NCI-H1930 (cell line): ENCODE measurements at places on chromosomes 13 and 19.
A peak's percentile ranks its signal among the peaks of the same experiment; 100 is the strongest.

DNA sequence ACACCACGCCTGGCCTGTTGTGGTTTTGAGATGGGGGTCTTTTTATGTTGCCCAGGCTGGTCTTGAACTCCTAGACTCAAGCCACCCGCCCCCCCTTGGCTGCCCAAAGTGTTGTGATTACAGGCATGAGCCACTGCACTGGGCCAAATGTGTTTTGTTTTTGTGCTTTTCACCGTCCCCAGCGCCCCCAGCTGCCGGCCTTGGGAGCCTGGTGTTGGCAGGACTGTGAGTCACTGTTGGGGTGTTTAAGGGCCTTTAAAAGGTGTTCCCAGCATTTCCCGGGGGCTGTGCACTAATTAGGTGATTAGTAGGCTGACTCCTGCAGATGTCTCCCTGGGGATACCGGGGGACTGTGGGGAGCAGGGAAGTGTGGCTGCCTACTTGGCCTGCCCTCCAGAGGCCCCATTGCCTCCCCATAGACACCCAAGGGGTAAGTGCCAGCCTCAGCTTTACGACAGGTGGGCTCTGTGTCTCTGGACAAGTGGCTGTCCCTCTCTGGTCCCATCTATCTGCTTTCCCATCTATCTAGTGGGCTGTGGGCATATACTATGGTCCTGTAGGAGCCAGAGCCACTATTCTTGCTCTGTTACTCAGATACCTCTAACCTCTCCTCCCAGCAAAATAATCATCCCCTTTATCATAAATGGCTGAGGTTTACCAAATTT, 11.8 kb upstream of the TLE5 start:
- no peak for DNase-seq

- DNase-seq, result no peak
Measured at GRCh38 chr13:96850538-96851145, 143.6 kb downstream of the OXGR1 start.

GRCh38 chr13:97559981-97560380, 126.0 kb downstream of the RAP2A start:
- no peak for DNase-seq

GRCh38 chr19:54795758-54796157, 7.7 kb upstream of the KIR2DL4 start:
- no peak for DNase-seq

DNA sequence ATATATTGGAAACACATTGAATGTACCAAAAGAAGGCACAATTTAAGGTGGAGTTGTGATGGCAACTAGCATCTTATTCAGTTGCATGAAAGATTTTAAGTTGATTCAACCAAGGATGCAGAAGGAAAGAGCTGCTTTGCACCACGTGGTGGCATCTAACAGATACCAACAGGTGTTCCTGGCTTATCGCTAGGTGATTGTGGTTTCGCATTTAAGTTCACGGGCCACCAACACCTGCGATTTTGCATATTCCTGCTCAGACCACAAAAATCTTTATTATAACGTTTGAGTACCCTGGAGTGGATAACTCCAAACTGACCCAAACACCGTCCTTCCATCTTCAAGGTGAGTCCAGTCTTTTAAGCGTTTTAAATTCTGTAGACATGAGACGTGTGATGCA, 45.3 kb downstream of the RGCC start:
- DNase-seq, result no peak

DNA sequence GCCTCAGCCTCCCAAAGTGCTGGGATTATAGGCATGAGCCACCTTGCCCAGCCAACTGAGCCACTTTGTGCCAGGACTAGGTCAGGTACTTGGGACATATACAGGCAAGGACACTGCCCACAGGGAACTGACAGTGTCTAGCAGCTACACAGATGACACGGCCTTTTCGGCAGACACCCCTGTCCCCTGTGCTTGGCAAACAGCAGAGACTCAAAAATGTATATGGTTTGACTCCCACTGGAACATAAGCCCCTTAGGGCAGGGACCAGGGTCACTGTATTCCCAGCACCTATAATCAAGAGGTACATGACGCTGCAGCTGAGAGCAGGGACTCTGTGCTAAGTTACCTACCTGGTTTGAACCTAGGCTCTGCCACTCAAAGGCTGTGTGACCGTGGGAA, 16.8 kb downstream of the ABCC4 start:
- DNase-seq, result no peak

DNA sequence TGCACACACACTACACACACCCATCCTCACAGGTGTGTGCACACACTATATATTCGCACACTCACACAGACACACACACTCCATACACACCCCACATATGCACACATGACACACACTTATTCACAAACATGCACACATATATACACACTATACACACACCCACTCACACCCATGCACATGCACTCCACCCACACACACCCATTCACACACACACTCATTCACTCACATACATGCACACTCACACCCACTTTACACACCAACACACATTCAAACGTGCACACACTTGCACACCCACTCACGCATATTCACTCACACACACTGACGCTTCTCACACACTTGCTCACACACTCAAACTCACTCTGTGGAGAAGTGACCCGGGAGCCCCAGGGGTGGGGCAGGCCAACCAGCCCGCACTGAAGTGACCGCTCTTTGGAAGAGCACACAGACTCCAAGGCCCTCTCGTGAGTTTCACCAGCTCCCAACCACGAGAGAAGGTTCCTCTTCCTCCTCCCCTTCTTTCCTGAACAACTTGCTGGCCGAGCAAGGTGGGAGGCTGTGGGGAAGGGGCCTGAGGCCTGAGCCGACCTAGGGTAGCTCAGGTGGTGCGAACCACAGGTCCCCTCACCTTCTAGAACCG, 86.1 kb upstream of the TM9SF2 start:
- no peak for DNase-seq

GRCh38 chr13:63438951-63439350, 2023.3 kb upstream of the PCDH20 start:
- DNase-seq, result no peak

- no peak for DNase-seq
Measured at GRCh38 chr13:47114030-47114429, 217.2 kb upstream of the HTR2A start.

- no peak for DNase-seq
Measured at GRCh38 chr13:72505376-72505775, 222.1 kb downstream of the MZT1 start.

GRCh38 chr13:38348861-38349389, 726 bp upstream of the UFM1 start:
- no peak for DNase-seq

- DNase-seq, result no peak
Measured at GRCh38 chr13:30593001-30593400, 24.7 kb upstream of the USPL1 start.

GRCh38 chr13:70424428-70424827, 316.2 kb upstream of the KLHL1 start:
- no peak for DNase-seq

DNA sequence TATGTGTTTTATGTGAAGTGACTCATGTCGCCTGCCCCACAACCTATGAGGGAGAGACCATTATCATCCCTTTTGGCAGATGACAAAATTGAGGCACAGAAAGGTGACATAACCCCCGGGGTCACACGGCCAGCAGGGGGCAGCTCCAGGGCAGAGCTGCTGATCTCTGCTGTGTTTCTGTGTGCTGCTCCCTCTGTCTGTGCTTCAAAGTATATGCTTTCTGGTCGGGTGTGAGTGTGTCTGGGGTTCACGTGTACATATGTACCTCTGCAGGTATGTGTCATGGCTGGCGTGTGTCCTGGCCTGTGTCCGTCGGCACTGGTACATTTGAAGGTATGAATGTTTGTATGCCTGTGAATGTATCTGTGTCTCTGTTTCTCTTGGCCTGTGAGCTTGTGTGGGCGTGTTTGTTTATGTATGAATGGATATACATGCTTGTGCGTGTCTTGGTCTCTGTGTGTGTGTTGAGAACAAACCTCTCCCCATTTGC, 7.1 kb downstream of the LIPE start:
- DNase-seq, result peak; percentile 27

- DNase-seq, result no peak
Measured at GRCh38 chr19:28427376-28428083, 785.4 kb downstream of the UQCRFS1 start.

GRCh38 chr13:91652404-91653301, 254.2 kb downstream of the GPC5 start:
- DNase-seq, result no peak

DNA sequence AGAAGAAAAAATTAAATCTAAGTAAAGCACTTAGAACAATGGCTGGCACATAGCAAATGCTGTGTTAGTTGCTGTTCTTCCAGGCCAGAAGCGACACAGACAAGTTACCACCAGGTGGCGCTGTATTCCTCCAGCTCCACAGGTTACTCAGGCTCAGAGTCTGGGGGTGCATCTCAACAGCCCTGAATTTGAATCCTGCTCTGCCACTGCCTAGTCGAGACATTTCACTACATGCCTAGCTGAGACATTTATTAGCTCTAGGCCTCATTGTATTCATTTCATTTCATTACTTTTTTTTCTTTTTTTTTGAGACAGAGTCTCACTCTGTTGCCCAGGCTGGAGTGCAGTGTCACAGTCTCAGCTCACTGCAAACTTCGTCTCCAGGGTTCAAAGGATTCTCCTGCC, 16.4 kb upstream of the CYP2B6 start:
- peak; percentile 10 for DNase-seq

GRCh38 chr13:29582171-29582570, 13.3 kb downstream of the SLC7A1 start:
- no peak for DNase-seq

DNA sequence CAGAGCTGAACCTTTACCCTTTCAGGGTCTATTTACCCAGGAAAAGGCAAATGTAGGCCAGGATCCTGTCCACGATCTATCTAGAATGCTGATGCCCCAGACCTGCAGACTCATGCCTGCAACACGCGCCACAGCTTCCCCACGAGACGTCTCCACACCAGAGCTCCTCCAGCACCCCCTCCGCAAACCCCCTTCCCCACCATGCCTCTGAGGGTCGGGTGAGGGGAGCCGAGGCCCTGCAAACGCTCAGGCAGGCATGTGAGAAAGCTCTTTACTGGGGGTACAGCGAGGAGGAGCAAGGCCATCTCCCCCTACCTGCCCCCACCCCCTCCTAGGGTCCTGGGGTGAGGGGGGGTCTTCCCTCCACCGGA, 8.9 kb downstream of the DYRK1B start:
- no peak for DNase-seq

DNA sequence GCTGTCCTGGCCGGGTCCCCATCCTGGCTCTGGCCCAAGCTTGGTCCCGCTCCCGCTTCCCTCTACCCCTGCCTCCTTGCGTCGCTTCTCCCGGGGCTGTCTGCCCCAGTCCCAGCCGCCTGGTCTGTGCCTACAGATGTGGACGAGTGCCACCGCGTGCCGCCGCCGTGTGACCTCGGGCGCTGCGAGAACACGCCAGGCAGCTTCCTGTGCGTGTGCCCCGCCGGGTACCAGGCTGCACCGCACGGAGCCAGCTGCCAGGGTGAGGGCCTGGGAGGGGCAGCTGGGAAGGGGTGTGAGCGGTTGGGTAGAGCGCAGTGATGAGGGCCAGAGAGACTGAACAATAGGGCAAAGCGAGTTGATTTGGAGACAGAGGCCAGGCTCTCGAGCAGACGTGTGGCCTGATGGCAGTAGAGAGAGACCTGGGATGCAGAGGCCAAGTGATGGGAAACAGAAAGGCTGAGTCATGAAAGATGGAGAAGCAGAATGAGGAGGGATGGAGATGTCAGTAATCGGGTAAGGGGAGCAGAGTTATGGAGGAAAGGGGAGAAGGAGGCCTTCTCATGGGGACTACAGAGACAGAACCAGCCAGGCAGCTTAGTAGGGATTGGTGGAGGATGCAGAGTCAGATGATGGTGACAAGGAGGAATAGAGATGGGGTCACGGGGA, 9.4 kb downstream of the LTBP4 start:
- DNase-seq, result no peak

DNA sequence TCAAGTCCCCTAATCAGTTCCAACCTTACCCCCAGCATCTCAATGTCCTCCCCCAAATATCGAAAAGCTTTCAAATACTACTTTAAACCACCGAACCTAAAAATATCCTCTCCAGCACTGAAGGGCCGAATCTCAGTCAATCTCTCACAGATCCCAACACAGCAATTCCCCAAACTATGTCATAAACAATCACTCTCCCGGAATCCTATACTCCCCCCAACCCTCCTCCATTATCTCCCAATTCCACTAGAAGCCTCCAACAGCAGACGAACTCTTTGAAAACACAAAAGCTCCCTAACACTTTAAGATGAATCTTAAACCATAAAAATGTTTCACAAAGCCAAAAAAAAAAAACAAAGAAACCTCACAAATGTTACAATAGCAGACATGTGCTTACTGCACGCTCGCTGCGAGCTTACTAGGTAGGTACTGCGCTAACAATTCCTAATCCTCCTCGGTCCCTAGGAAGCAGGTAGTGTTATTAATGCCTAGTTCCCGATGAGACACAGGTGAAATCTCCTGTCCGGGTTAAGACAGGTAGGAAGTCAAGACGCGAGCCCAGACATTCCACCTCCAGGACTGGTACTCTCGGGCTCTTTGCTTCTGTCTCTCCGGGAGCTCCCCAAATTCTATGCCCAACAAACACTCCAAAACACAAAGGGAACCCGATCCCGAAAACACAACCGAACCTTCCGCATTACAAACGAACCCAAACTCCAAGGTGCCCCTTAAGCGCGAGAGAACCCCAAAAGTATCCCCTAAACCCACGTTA, 14.2 kb downstream of the FBXO46 start:
- DNase-seq, result no peak

DNA sequence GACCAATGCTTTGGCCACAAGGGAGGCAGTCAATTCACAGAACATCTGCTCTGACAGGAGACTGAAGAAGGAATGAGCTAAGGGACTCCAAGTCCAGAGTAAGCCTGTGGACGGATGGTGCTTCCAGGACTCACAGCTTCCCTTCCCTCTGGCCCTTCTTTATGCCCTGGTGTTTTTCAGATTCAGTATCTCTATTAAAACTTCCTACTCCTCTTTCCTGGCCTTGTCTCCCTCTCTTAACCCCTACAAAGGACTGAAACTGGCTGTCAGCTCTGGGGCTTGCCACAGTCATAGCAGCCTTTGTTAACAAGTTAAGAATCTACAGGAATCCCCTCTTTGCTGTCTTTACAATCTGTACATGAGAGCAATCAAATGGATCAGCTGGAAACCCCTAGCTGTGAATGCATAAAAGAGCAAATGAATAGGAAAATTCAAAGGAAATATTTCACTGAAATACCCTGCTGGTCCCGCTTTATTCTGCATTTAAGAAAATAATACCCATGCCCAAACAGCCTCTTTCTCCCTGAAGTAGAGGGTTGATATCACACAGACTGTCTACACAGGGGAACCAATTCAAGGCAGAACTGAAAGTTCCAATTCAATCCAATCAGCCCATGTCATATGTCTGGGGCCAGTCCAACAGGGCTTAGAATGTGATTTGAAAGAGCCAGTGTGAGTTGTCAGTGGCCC, 192.3 kb downstream of the MZT1 start:
- no peak for DNase-seq

DNA sequence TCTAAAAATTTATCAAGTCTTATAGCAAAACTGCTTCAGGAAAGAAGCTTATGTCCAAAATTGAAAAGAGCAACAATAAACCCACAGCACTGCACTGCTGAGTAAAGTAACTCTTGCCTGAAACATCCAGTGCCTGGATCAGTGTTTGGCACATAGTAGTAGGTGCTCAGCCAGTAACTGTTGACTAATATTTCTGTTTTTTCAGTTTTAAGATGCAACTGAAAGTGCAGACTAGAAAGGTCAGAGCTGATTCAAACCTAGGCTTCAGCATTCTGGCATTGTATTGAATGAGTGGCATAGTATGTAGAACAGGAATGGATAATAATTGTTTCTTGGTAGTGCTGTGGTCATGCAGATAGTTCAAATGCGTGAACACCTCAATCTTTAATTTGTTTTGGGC, 67.6 kb downstream of the UBL3 start:
- DNase-seq, result no peak
